ENCODE measurements at places on chromosomes 7 and 10.

DNA sequence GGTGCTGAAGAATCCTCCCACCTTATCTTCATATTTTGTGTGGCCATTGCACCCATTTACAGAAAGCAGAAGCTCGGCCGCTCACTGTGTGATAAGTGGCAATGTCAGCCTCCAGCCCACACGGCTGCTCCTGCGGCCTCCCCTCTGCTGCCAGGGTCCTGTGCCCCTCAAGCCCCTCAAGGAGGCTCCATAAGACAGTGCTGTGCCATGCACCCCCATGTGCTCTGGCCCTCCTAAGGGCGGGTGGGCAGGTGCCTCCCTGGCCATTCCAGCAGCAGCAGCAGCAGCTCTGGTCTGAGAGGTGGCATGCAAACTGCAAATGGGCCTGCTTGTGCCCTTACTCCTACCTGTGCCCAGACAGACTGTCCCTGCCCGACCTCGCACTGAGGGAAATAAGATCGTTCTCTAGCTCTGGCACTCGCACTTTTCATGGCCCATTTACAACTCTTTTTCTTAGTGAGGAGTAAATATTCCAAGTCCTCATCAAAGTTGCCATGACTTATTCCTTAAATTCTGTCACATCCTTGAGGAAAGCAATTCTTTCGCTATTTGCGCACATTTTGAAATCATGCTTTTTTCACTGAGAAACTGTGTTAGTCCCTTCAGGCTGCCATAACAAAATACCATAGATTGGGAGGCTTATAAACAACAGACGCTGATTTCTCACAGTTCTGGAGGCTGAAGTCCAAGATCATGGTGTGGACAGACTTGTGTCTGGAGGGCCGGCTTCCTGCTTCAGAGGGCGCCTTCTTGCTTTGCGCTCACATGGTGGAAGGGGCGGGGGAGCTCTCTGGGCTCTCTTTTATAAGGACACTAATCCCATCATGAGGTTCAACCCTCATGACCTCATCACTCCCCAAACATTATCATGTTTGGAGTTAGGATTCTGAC, 187.8 kb downstream of the COBL start:
- DNase-seq: no peak

DNA sequence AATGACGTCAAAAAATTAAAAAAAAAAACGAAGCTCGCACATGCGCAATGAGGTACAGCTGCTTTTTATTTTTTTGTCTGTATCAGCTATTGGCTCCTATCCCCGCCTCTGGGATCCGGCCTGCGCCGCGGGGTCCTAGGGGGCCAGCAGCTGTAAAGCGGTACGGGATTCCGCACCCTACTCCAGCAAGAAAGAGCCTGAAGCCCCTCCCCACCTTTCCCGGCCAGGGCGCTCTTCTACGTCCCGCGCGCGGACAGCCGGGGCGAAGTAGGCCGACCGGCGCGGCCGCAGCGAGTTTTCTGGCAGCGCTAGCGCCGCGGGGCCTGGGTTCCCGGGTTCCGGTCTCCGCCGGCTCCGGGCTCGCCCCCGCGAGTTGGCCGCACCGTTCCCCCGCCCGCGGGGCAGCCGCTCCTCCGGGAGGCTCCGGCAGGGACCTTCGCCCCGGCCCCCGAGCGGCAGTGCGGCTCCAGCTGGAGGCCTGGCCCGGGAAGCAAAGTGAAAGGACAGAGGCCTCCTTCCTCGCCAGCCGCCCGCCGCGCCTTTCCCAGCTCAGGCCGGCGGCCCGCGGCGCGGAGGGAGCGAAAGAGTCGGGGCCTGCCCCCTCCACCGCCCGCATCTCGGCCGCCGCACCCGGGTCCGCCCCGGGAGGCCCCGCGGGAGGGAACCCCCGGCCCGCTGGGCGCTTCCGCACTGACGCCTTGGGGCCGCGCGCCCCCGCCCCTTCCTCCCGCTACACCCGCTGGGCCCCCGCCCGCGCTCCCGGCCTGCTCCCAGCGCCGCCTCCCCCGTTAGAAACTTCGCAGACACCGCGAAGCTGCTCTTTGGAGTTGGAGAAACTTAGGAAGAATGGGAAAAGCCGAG, 4.7 kb upstream of the SPAG6 start:
- peak; percentile 49 for DNase-seq

GRCh38 chr7:135602304-135602703, 44.6 kb downstream of the NUP205 start:
- DNase-seq: no peak

DNA sequence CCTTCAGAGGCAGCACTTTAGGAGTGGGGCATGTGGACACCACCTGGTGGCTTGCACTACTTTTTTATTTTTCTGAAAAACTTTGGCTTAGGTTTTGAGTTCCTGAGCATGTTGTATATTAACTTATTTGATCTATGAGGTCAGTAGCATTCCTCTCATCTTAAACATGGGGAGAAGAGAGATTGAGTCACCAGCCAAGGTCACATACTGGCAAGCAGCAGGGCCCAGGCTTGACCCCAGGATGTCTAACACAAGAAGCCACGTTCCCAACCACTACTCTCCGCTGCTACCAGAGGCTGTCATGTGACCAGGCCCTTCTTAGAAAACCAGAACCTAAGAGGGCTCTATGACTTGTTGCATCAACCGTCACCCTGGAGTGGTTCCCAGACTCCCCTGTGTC, 210.3 kb upstream of the GPR26 start:
- no peak for DNase-seq

GRCh38 chr10:16314259-16314658, 122.6 kb upstream of the PTER start:
- DNase-seq: no peak

Measured in activated CD8-positive, alpha-beta memory T cell treated with anti-CD3 and anti-CD28 coated beads, Interleukin-2, amount 50 U/mL, for 4 hours (primary cell).